ENCODE measurements at places on chromosomes 2 and 18.

- no peak for DNase-seq
Observed at GRCh38 chr18:7567474-7568425, 634 bp downstream of the PTPRM start.

DNA sequence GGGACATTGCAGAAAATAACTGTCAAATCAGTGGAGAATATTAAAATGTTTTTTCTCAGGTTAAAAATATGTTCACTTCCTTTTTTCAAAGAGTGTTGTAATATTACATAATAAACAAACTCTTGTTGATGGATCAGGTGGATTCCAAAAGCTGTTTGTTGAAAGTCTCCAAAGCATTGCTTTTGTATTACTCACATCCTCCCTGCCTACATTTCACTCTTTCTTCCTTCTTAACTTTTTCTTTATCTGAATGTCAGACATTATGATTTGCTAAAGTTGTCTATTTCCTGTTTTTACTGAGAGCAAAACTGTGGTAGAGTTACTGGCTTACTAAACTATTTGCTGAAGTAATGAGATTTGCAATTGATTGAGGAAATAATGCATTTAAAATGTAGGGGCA, 92.1 kb downstream of the CDH19 start:
- DNase-seq: no peak

DNA sequence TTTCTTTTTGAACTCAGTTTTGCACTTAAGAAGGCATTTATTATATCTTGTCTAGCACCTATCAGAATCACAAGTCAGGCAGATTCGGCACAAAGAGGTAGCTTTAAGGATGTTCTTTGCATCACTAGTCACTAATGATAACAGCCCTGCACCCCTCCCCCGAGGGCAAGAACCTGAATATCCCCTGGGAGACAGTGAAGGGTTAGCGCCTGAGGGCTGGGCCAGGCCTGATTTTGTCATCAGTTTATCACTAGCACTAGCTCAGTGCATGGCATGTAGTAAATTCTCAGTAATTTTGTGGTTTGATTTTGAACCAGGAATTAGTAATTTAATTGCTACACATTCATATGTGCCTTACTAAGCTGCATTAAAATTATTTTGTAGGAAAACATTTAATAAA, 23.9 kb upstream of the HS6ST1 start:
- no peak for DNase-seq

GRCh38 chr2:64565949-64566710, 42.0 kb downstream of the AFTPH start:
- no peak for DNase-seq

DNA sequence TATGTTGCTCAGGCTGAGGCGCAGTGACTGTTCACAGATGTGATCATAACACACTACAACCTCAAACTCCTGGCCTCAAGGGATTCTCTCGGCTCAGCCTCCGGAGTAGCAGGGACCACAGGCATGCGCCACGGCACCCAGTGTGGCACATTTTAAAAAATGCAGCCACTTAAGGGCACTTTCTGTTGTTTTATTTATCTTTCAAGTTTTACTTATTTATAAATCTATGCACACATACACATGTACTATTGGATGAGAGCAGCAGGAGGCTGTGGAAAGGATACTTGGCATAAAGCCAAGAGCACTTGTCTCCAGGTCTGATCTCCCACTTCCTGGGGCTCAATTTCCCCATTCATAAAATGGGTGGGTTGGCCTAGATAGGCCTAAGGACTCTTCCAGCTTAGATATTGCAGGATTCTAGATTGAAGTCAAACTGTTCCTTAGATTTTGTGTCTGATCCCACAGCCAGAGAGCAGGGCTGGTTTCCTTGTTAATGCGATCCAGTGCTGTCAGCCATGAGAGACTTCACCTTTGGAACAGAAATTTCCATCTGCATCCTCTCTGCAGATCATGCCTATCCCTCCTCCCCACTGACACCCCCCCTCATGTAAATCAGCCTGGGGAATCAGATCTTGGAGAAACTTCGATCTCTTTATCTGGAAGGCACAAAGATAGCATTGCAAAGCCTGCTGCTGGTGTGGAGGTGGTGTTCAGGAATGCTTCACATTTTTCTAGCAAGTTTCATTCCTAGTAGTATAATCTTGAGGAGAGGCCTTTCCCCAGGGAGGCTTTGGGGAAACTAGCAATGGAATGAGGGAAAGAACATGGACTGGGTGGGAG, 24.7 kb downstream of the PCBP1 start:
- no peak for DNase-seq

DNA sequence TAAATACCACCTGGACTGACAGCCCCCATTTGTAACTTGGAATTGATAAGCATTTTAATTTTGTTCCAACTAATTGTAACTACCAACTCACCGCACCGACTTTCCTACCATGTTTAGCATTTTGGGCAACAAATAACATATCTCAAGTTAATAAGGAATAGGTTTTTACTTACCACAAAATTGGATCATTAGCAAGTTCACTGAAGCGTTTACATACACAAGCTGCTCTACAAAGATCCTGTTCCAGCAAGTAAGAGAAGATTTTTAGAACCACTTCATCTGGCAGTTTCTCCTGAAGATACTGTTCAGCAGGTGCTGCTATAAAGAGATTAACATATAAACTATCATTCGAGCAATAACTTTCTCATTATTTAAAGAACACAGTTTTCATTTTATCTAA, 55.7 kb downstream of the MSH6 start:
- no peak for DNase-seq

DNA sequence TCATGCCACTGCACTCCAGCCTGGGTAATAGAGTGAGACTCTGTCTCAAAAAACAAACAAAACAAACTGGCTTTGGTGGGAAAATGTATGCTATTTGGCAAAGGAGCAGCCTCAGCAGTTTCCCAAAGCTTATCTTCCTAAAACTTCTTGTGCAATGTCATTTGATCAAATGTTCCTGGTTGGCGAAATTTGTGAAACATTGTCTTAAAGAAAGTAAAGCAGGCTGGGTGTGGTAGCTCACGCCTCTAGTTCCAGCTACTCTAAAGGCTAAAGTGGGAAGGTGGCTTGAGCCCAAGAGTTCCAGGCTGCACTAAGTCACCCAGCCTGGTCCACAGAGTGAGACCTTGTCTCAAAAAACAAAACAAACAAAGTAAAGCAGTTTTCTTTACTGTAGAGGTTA, 17.3 kb upstream of the TAF4B start:
- DNase-seq: no peak

DNA sequence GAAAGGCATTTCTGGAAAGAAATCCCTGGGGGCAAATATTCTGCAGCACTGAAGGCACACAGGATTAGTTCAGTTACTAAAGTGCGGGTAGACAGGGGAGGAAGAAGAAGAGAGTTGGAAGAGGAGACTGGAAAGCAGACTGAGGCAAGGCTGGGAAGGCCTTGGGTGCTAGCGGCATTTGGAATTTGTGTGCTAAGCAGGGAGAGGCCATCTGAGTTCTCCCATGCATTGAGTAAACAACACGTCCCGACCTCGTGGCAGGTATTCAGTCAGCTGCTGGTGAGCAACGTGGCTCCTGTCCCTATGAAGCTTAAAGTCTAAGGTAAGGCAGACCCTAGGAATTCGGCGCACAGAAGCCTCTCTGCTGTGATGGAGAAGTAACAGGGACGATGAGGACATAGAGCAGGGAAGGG, 30.7 kb downstream of the ATP8B1 start:
- no peak for DNase-seq

DNA sequence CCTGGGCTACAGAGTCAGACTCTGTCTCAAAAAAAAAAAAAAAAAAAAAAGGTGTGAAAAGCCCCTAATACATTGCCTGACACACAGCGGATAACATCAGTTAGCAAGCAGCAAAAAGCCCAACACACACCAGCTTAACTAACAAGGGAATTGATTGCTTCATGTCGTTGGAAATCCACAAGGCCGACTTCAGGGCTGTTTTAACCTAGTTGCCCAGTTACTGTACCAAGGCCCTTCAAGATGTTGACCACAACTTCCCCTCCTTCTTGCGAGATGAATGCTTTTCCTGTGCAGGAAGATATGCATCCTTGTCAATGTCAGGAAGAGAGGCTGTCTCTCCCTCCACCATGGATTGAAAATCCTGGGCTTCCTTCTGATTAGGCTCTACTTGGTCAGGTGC, 202.9 kb downstream of the MIB1 start:
- no peak for DNase-seq

DNA sequence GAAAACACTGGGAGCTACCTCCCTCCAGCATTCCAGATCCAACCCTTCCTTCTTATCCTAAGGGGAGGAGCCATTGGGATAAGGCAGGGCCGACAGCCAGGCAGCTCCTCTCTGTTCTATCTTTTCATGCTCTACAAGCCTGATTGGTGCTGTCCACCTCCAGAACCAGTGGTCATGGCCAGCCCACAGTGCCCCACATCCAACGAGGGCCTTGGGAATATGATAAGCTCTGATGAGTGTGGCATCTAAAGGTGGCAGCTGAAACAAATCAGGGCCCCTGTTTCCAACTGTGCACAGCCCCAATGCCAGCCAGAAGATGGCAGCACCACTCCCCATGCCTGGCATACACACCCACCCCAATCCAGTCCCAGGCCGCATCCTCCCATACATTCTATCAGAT, 329.3 kb downstream of the C1D start:
- DNase-seq: no peak

GRCh38 chr2:61361068-61361467, 109.8 kb downstream of the USP34 start:
- no peak for DNase-seq

DNA sequence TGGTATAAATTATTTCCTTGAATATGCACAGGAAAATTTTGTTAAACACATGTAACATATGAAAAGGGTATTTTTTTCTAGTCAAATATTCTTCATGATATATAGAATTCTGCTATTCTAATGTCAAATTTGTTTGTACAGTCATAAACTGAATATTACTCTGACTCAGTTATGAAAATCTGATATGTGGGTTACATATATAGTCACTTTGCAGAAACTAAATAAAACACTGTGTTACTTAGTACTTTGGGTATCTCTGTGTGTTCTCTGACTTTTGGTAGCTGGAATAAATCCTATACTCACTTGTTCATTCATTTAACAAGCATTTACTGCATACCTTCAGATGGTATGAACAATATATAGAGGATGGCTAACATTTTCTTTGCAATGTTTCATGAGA, 159.4 kb downstream of the TTC27 start:
- DNase-seq: no peak

DNA sequence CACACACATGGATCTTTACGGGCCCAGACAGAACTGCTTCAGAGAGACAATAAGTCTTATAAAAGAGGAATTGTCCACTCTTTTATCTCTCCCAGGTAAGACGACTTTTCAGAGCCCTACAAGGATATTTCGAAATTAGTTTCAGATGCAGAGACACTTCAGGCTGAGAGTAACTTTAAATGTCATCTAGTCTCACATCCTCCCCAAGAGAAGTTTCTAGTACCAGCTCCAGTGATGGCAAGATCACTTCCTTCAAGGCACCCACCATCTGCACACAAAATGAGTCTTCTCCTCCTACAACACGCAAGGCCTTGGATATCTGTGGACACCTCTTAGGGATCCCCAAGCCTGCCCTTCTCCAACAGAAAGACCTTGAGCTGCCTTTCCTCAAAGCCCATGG, 39.0 kb upstream of the KLHL29 start:
- DNase-seq: no peak

GRCh38 chr18:37565101-37565976, at the start of gene CELF4:
Gene CELF4 (minus strand): TSS chr18:37565798.
- DNase-seq: no peak

DNA sequence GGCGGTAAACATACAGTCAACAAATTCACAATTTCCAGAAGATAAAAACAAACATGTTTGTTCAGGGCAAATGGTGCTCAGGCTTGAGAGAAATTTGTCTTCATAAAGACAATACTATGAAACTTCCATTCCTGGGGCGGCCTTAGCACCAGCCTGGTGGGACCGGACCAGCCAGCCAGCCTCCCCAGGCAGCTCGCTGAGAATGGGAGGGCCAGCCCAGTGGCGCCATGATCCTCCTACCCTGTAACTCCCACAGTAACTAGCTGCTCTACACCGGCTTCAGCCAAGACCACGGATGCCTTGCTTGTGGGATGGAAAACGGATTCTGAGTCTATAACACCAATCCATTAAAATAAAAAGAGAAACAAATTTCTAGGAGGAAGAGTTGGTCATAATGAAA, 24.2 kb upstream of the FHOD3 start:
- DNase-seq: no peak

GRCh38 chr2:205650450-205650849, 31.9 kb upstream of the NRP2 start:
- DNase-seq: no peak

DNA sequence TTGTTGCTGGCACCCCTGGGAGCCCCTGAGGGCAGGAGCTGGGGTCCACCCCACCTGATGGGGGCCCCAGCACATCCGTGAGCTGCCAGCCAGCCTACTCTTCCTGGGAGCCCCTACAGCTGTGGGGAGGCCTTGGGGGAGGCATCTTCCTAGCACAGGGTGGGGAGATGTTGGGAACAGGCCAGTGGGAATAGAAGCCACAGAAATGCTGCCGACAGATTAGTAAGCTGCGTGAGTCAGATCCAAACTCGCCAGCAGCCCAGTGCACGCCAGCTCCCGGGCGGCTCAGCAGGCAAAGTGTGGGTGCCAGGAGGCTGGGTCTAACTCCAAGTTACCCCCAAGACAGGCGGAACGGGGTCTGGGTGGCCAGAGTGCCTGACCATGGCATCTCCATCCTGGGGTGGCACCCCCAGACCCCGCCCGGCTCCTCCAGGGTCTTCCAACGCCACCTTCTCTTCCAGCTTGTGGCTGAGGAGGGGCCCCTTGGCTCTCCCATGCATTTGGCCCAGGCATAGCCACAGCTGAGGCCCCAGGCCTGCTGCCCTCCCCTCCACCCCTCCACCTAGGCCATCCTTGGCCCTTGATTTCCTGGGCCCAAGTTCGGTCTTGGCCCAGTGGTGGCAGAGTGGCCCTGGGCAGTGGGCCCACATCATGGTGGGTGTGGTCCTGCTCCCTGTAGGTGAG, 15.3 kb downstream of the CROCC2 start:
- no peak for DNase-seq

Measured in activated T-helper 1 cell treated with anti-CD3 and anti-CD28 coated beads, Interleukin-2, amount 50 U/mL, for 16 hours (primary cell).